ENCODE measurements at places on chromosomes 1 and 21.

- peak; percentile 16 for DNase-seq
Observed at GRCh38 chr1:8382608-8383505, 64.9 kb downstream of the SLC45A1 start.

GRCh38 chr1:183903101-183903500 is 98.2 kb downstream of the RGL1 start:
- no peak for DNase-seq

- no peak for DNase-seq
Observed at GRCh38 chr21:14527696-14528652, 18.1 kb downstream of the SAMSN1 start.

DNA sequence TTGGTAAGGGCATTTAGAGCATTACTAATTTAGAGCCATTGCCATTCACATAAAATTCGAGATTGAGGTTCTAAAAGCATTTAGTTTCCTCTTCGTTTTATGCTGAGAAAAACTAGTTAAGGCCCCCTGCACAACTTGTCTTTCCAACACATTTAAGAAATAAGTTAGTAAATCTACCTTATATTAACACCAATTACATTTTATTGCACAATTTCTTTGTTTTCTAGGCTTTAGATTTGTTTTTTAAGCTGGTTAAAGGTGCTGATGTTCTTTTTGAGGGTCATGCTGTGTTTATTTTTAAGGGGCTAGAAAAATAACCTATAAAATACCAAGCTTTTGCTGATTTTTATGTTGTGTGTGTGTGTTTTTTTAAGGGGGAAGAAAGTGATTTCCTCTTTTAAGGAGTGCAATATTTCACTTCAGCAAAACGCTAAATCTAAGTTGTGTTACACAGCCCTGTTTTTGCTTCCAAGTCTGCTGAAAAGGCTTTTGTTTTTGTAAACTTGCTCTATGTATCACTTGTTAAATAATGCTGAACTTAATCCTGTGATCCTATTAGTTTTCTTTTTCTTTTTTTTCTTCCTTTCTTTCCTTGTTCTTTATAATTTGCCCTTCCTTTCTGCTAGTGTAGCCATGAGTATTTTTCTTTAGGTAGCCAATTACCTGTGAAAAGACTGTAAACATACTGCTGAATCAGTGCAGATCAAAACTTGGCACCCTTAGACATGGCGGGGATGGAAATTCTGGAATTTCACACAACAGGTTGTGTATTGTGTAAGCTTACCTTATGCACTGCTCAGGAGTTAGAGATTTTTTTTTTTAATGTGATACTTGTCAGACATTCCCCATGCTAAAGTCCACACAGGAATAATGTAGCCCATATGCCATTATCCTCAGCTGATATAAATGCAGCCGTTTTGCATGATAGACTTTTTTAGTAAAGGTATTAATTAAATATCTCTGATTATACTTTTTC is 1.5 kb downstream of the CEPT1 start:
- DNase-seq: no peak

- no peak for DNase-seq
Observed at GRCh38 chr1:236673289-236673919, 12.9 kb upstream of the ACTN2 start.

DNA sequence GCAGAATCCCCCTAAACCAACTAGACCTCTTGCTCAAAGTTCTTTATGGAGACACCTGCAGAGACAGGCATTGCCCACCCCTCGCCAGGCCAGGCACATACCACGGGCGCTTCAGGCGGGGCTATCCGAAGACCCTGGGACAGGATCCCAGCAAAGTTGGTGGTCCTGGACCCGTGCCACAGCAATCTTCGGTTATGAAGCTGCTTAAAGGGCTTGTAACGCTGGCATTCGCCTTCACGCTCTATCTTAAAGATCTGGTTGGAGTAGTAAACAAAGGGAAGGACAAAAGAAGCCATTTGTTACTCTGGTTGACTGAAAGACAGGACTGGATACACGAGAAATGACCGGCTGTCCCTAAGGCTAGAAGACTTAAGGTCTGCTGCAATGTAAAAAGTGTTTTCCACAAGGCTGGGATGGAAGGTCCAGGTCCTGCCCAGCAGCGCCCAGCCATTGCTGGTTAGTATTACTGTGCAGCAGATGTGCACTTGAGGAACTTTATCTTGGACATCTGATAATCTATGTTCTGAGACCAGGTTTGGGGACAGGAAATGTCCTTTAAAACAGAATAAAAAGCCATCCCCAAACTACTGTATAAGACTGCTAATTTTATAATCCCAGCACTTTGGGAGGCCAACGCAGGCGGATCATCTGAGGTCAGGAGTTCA is 42.9 kb downstream of the PARP1 start:
- no peak for DNase-seq

DNA sequence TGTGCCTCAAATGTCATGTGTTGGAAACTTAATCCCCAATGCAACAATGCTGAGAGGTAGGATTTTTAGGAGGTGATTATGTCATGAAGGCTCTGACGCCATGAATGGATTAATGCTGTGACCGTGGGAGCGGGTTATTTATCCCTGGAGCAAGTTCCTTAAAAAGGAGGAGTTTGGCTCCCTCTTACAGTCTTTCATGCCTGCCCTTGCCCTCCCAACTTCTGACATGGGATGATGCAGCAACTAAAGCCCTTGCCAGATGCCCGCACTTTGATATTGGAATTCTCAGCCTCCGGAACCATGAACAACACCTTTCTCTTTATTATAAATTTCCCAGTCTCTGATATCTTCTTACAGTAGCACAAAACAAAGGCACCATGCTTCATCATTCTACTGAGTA is 685.3 kb upstream of the CHRM3 start:
- no peak for DNase-seq

DNA sequence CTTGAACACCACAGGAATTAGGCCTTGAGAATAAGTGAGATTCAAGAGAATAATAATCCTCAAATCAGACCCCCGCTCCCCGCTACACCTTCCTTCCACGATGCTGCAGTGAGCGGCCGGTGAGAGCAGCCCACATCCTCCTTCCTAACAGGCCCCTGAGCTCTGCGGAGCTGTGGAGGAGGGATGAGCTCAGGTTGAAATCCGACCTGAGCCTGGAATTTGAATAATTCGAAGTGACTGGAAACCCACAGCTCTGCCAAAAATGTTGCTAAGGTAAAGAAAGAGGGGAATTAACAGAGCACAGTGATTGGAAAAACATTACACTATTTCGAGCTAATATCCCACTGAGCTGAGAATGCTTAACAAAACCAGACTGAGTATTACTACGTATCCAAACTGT is 90.0 kb downstream of the URB2 start:
- no peak for DNase-seq

DNA sequence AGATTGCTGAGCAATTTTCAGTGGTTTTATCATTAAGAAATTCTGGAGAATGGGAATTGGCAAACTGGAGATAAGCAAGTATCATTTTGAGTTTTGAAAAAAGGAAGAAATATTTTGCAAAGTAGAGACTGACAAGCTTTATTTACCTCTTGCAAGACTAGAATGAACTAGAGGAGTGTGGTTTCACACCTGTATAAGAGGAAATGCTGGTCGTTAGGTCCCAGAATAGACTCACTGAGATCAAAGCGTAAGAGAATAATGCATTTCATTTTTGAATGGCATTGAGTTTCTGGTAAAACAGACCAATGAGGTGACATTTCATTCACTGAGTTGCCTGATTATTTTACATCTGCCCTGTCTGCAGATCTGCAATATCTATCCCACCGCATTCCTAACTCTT is 308.1 kb downstream of the ADGRL2 start:
- DNase-seq: no peak

DNA sequence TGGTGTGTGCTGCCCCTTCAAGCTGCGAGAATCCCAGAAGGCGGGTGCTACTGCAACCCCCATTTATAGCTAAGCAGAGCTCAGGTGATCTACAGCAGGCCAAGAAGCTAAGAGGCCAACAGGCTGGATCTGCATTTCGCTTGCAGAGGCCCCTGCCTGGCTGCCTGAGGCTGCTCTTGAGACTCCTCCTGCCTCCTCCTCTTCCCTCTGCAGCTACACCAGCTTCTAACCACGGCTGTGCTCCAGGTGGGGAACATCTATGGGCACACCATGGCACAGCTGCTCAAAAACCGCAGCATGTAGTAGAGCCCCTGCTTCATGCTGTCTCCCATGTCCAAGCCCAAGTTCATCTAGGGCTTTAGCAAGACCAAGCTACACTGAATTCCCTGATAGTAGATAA is 72.9 kb upstream of the ZNF678 start:
- no peak for DNase-seq

DNA sequence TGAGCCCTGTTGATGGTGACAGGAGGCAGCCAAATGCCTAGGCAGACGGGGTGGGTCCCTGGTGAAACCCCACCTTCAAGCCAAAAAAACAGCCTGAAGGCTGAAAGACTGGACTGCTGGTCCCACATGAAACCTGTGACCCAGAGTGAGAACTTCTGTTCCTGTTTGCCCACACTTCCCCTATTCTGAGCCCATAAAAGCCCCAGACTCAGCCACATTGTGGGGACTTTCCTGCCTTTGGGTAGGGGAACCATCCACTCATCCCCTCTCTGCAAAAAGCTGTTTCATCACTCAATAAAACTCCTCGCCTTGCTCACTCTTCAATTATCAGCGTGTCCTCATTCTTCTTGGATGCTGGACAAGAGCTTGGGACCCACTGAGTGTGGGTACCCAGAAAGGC is 25.2 kb downstream of the HTR6 start:
- no peak for DNase-seq

Measured in CD4-positive, alpha-beta T cell treated with Interleukin-12 subunit alpha and Interleukin-12 subunit beta, for 1 hour (primary cell).